ENCODE measurements at places on chromosomes 3 and 15.

GRCh38 chr15:101437618-101438481, 51.7 kb downstream of the PCSK6 start:
- DNase-seq: no peak

GRCh38 chr15:44780608-44781007, 44.3 kb downstream of the TRIM69 start:
- DNase-seq: no peak

GRCh38 chr15:60843482-60843881, 364.5 kb upstream of the ICE2 start:
- no peak for DNase-seq

DNA sequence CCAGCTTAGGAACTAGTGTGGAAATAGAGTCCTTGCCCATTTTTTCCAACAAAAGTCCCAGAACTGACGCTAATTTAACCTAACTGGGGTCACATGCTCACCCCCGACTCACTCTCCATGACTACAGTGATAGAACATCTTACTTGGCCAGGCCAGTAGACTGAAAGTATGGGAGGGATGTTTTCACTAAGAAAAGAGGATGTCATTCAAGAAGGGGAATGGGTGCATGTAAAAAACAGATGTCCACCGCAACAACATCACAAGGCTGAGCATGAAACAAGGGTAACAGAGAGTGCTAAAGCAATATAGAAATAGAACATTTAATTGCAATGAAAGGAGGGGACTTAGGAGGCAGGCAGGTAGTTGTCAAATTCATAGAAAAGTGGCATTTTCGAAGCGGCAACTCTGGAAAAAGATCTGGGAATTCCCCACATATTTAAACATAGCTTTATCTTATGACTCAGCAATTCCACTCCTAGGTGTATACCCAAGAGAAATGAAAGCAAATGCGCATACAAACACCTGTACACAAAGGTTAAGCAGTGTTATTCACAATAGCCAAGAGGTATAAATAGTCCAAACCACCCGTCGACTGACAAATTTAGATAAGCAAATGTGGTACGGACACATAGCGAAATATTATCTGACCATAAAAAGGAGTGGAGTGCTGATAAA, 41.1 kb upstream of the UBE2E2 start:
- DNase-seq: no peak

GRCh38 chr3:31762888-31763351, 218.1 kb downstream of the OSBPL10 start:
- DNase-seq: no peak

- peak; percentile 57 for DNase-seq
These were observed 6.2 kb upstream of the IP6K1 start for GRCh38 chr3:49792371-49793150.

DNA sequence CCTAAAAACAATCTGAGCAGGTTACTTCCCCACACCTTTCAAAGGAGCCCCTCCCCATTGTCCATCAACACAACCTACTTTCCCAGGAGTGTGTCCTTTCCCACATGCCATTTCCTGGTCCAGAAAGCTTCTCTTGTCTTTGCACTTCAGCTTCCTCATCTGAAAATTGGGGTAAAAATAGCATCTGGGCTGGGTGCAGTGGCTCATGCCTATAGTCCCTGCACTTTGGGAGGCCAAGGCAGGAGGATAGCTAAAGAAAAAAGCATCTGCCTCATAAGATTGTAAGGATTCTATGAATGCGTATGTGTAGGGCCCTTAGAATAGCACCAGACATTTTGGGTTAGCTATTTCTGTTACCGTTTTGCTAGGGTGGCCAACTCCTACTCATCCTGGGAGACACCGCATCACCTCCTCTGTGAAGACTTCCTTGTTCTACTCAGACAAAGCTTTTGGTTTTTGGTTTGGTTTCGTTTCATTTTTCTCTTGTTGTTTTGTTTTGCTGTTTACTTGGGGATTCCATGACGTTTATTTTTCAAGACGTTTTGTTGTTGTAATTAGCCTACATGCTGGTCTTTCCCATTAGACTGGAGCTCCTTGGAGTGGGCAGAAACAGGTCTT, 224.4 kb upstream of the TLE3 start:
- DNase-seq: no peak

GRCh38 chr3:32502946-32503286, 264 bp upstream of the CMTM6 start:
- no peak for DNase-seq

GRCh38 chr3:8324747-8325146, 176.9 kb upstream of the LMCD1 start:
- no peak for DNase-seq

GRCh38 chr3:52439426-52440248, 5.3 kb downstream of the SEMA3G start:
- DNase-seq: no peak

Data from chondrocyte (in vitro differentiated cells).